Muscle of leg (tissue), 16 donors: ENCODE measurements at places on chromosomes 13 and 19.
A peak's percentile ranks its signal among the peaks of the same experiment; 100 is the strongest.

DNA sequence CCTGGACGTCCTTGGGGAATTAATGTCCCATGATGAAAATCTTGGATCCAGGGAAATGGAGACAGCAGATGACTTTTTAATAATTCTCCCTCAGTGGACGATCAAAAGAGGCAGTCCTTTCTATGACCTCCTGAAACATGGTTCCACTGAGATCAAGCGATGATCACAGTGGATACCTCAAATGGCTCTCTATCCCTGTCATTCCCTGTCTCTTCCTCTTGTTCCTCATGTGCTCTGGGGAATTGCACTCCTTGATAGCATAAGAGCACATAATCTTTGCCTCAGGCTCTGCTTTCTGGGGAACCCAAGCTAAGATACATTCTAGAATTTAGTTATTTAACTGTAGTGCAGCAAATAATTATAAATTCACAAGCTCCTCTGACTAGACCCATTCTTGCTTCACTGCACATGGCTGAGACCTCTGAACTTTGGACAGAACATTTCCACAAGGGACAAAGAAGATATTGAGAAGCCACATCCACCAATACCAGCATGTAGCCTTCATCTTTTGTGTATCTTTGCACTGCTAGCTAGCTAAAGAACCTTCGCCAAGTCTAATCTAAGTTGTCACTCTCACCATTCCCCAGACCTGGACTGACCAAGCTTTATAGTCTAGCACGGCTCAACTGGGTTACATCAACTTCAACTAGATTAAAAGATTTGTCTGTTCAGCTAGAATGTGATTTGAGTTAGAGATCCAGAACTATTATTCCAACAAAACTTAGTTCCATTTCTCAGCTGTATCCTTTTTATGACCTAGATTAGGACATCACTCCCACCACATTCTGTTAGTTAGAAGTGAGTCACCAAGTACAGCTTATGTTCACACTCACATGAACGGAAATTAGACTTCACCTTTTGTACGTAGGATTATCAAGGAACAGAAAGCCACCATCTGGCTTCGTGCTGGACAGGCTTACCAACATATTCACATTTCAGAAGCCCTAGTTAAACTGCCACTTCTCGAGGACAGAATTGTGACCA lies 142.7 kb downstream of the SUCLA2 start:
- no peak for DNase-seq

DNA sequence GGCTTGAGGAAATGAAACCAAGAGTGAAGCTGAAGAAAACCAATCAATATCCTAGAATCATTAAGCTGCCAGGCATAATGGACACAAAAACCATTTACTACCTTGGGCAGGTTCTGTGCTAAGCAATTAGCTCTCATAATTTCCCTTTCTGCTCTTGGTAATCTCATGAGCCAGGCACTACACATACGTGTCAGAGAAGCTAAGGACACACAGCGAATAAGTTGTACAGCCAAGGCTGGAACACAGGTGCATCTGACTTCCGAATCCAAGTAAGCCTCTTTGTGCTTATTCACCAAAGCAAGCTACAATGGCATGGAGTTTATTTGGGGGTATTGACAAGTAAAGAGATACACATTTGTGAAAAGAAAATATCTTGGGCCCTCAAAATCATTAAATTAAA lies 1343.9 kb upstream of the MIR17HG start:
- no peak for DNase-seq

DNA sequence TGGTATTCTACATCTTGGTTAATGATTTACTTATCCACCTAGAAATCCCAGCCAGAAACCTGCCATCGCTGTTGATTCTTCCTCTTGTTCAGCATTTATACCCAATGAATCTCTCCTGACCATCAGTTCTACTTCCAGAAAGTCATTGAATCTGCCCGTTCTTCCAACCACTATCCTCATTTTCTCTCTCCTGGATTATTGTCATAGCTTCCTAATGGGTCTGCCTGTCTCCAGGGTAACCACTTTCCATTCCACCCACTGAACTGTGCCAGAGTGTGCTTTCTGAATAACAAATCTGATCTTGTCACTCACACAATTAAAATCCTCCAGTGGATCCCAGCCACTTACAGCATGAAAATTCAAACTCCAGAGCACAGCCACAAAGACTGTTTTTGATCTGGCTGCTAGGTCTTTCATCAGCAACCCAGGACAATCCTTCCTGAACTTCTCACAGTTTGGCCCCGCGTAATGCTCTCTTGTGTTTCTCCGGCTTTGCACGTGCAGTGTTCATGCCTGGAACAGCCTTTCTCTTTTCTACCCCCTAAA lies 330.6 kb downstream of the SPRY2 start:
- no peak for DNase-seq

- peak; percentile 17 for DNase-seq
These were observed 619.2 kb upstream of the SGCG start for GRCh38 chr13:22561581-22561980.

DNA sequence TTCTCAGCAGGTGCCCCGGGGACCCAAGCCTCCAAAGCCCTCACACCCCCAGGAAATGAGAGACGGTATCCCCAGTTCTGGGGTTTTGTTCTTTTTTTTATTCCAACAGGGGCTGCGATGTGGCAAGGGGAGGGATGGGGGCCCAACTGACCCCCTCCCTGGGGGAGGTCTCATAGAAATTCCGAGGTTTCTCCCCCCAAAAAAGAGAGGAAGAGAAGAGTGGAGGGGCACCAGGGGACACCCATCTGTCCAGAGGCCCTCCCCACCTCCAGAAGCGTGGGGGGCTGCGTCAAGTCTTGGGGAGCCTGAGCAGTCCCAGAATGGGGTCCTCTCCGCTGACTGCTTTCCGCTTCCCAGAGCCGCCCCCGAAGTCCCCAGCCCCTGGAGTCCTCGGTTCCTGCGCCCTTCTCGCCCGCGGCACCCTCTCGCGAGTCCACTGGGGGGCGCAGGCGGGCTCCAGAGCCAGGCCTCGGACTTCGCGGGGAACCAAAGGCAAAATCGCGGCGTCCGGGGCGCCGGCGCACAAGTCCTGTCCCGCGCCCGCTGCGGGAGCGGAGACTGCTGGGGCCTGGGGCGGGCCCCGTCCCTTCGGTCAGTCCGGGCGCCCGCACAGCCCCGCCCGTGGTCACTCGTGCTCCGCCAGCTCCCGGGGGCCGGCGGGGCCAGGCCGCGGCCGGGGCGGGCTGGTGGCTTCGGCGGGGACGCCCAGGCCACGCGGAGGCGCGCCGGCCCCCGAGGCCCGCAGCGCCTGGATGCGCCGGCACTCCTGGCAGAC lies 4.4 kb upstream of the ATP1A3 start:
- DNase-seq: peak; percentile 22

GRCh38 chr13:34034411-34034810 lies 216.5 kb downstream of the RFC3 start:
- DNase-seq: no peak

DNA sequence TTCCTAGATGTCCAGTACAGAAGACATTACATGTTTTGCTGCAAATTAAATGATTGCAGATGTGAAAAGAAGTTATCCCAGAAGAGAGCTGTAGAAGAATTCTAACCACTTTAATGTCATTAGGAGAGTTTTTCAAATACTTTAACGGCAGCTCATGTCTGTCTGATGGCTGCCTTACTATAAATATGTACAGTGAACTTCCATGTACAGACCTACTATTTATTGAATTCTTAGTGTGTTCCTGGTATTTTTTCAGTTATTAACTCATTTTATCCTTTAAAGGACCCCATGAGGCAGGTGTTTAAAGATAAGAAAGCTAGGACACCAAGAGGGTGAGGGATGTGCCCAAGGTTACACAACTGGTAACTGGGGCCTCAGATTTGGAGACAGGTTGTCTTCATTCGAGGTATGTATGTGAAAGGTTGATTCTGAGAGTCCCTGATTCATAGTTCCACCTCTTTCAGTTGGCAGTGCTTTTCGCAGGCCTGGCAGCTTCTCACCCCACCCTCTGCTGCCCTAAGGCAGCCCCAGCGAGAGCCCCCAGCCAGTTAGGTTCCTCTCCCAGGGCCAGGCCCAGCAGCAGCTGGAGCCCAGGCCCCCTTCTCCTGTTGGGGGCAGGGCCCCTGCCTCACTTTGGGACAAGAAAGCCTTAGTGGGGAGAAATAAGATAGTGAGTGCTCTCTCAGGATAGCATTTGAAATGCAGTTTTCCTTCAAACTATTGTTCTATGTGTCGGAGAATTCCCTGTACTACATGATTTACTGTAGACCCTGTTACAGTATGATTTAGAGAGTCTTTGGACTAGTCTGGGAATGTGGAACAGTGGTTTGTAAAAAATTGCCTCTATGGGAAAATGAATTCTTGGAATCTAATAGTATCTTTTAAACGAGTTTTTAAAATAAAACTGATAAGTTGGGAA lies 67.7 kb upstream of the TEX29 start:
- peak; percentile 23 for DNase-seq

DNA sequence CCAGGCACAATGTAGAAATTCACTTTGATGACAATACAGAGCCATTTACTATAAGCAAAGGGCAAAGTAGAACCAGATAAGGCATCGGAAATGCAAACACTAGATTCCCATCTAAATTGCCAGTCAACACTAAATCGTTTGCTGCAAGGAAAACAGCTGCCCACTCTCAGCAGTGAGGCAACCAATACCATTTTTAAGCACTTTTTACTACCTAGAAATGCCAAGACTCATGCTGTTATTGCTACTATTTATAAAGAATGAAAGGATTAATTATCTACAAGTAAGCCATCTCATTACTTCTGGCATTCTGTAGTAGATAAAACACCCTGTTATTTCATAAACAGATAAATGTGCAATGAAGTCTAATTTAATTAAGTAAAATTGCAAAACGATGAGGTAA lies 422.0 kb downstream of the FGF14 start:
- DNase-seq: no peak

DNA sequence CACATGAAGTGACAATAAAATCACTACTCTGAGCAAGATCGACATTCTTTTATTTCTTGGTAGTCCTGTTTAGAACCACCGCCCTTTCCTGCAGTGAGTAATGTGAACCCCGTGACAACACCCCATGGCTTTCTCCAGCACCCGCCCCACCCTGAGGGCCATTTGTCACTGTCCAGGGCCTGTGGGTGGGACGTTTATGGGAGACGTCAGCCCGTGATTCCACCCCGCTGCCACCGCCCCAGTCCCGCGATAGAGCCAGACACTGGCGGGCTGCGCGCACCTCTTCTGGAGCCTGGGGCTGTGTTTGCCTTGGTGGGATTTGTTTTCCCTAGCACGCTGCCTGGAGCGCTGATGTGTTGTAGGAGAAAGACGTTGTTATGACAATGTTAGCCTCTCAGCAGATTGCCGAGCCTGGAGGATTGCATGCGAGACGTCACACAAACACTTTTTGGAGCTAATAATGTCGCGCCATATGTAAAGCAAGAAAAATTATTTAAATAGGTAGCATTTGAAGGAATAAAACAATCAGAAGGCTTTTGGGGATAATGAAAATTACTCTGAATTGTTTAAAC lies 263.7 kb downstream of the TEX29 start:
- DNase-seq: no peak

DNA sequence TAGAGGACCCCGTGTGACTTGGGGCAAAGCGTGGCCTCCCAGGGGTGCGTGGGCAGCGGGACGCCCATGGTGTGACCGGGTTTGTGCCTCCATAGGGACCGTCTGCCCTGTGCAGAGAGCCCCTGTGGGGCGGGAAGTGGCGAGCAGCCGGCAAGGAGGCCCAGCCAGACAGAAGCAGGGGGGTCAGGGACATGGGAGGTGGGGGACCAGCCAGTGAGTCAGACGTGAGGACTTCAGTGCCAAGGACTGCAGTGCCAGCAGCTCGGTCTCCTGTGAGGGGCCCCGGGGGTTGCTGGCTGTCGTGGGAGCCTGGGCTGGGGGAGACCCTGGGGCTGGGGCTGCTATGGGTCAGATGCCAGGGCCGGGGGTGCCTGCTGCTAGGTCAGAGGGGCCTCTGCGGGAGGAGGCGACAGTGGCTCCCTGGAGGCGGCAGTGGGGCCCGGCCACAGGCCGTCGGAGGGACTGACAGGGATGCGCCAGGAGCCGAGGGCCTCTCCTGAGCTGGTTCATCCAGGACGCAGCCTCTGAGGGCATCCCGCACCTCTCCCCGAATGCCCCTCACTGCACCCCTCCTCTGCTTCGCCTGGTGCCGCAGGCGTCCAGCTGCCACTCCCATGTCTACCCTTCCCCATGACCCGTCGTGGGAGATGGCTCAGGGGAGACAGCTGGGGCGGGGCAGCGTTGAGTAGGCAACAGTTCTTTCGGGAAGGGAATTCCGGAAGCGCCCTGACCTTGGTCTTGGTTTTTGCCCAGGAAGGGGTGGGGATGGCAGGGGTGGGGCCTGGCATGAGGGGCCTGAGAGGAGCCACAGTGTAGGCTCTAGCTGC lies 80.0 kb downstream of the KDM4B start:
- peak; percentile 63 for DNase-seq

DNA sequence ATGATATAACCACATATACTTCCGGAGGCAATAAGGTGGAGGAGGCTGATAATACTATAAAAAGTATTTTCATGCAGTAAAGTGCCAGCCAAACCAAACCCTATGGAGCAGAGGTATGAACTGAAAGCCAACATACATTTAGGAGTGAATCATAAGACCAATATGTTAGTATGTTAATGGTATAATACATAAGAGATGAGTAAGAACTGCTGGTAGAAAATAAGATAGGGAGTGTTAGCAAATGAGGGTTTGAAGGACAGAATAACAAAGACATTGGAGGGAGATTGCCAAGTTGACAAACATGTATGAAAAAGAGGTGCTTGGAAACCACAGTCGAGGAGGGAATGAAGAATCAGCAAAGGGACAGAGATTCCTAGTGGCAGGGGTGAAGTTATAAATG lies 10.8 kb downstream of the ENOX1 start:
- DNase-seq: no peak

DNA sequence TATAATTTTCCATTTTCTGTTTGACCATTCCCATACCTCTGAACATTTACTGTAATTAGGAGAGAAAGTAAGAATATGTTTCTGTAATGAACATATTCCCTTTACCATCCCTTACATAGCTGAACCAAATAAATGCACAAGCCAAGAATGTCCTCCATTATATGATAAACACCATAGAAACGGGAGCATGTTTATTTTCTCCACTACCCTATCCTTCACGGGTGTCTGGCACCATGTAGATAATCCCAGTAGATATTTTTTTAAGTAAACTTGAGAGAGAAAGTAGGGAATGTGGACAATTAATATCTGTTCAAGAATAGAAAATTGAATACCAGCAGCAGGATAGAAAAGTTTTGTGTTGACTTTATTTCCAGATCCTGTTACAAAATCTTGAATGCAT lies 928.4 kb downstream of the EFNB2 start:
- DNase-seq: no peak

- no peak for DNase-seq
These were observed 6.5 kb upstream of the LTBP4 start for GRCh38 chr19:40594657-40595091.

GRCh38 chr19:28137772-28138171 lies 1075.2 kb downstream of the UQCRFS1 start:
- DNase-seq: no peak

DNA sequence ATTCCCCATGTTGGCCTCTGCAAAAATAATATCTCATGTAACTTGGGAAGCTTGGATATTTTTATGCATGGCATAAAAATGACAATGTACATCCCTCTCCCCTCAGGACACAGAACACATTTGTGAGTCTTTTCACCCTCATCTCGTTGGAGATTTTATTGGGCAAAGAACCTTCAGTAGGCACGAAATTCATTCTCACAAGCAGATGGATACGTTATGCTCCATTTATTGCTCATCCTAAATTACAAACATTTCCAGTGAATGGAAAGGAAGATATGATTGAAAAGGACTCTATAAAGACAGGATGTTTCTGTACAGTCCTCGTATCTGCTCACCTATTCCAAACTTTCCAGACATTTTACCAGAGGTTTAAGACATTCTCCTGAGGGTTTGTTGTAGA lies 1175.8 kb downstream of the UQCRFS1 start:
- DNase-seq: no peak
